ENCODE measurements at places on chromosomes 4 and X. TPM values are rescaled to one million over a fixed set of nuclear protein-coding genes. Genes with fewer than 3 reads are reported as not detected.
A peak's percentile ranks its signal among the peaks of the same experiment; 100 is the strongest.

The GIMD1 gene
- not detected for total RNA-seq

The PPP4R3C gene
- total RNA-seq: not detected

The SOWAHB gene
- total RNA-seq: 0.12 TPM

The HEPH gene
- total RNA-seq: 0.40 TPM

The P2RY10 gene
- total RNA-seq: not detected

The DGKK gene
- total RNA-seq: not detected

DNA sequence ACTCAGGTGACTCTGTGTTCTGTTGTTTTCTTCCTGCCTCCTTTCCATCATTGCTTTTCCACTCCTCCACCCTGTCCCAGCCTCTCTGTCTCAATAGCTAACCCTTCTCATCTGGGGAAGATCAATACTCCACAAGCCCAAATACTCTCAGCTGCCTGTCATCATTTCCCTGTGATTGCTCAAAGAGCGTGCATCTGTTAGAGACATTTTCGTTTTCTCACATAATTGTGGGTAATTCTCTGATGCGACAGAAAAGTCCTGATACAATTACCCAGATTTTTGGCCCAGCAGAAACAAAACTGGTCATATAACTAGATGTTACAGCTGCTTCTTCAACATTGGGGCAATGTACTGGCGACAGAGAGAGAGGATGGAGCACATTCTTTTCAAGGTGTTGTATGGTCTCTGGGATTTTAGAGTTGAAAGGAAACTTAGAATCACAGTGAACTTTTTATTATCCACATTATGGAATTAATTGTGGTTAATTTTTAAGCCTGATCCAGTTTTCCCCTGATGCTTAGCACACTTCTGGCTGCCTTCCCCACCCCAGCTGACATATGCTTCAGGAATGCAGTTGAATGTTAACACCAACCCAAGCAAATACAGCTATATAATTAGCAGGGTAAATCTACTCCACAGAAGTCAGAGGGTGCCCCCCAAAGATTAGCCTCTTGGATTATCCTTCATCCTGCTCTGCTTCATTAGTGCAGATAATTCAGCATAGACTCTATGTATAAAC is 171.4 kb upstream of the ANXA3 start:
- DNase-seq: peak; percentile 33

DNA sequence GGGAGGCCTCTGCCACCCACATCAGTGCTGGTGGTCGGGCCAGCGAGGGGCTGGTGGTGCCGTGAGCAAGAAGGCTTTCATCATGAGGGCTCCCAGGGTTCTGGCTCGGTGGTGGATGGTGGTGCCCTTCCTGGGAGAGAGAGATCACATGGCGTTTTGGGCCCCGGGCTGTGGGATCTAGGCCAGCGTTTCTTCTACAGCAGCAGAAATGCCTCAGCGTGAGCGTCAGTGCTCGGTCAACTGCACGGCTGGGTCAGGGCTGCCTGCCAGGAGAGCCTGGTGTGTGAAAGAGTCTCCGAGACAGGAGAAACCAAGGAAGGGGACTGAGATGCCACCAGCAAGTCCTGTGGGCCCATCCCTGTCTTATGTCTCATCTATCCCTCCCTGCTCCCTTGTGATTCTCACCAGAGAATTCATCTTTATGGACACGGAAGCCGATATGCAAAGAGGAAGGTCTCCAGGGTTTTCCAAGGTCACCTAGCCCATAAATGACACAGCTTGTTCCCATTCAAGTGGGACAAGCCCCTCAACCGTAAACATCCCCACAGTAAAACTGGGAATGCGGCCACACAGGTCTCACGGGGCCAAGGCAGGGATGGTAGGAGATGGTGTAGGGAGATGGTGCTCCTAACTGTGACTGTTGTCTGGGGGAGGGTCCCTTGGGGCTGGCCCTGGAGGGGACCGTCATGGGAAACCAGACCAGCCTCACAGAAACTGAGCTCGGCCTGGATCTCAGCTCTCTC is 99.2 kb downstream of the SORCS2 start:
- peak; percentile 54 for DNase-seq

DNA sequence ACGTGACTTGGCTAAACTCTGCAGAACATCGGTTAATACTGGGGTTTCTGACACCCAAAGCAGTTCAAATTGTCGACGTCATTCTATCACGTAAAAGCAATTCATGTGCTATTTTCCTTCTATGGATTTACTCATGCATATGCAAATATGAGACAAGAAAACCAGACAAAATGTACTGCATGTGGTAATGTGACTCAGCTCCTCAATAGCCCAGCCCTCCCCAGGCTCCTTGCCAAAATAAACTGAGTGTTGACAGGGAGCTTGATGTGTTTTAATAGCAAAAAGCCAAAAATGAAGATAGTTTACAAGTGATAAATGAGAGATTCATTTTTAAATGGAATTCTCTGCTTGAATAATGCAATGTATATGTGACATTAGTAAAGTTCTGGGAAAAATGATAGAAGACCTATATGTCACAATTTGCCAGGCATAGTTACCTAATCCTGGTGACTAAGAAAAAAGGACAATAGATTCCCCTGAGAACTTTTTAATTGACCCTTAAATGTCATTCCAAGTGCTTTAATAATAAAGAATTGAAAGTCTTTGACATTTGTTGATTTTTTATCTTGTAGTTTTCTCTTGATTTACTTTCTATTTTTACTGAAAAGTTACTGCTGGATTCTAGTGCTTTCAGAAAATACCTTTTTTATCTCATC is 1700.6 kb upstream of the TENM3 start:
- peak; percentile 95 for DNase-seq

DNA sequence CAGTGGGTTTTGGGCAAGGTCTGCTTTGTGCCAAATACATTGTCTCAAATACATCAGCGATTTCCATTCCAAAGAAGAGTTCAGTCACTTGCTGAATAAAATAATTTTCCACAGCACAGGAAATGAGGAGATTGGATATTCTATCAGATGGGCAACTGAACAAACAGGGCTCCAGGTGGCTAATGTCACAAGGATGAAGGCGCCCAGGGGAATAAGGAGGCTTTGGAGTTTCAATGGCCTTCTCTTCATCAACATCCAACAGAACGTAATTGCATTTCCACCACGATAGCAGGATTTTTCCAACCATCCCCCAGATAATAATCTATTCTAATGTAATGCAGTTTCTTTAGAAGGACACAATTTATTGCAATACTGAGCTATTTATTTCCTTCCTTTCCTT is 104.7 kb upstream of the KLHL13 start:
- DNase-seq: no peak

DNA sequence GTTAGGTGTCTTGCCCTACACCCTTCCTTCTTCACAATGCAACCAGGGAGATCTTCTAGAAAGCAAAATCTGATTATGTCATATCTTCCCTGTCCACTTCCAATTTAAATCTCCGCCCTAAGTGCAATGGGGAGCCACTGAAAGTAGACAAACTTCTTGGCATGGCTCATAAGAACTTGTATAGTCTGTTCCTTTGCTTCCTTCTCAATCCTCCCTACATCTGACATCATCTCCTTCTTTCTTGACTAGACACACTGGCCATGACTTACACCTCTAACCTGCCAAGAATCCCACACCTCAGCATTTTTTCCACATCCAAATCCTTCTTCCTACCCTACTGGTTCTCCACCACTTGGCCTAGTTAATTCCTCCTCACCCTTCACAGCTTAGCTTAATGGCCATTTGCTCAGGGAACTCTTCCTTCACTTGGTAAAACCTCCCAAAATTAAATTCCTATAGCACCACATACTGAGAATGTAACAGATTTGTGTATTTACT is 55.1 kb downstream of the NCAPG start:
- no peak for DNase-seq

DNA sequence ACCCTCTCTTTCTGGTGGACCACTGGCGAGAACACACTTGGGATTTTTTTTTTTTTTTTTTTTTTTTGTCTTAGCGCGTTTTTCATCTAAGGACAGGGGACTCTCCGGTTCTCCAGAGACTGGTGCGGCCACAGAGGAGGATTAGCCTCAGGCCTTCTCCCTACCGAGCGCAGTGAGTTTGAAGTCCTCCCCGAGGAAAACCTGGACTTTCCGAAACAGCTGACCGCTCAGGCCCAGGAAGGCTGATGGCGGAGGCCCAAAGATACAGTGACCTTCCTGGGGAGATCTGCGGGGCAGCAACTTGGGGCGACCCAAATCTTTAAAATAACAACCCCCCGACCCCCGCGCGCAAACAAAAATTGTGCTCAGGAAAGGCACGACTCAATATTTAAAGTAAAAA is 9.2 kb downstream of the NKX3-2 start:
- no peak for DNase-seq

DNA sequence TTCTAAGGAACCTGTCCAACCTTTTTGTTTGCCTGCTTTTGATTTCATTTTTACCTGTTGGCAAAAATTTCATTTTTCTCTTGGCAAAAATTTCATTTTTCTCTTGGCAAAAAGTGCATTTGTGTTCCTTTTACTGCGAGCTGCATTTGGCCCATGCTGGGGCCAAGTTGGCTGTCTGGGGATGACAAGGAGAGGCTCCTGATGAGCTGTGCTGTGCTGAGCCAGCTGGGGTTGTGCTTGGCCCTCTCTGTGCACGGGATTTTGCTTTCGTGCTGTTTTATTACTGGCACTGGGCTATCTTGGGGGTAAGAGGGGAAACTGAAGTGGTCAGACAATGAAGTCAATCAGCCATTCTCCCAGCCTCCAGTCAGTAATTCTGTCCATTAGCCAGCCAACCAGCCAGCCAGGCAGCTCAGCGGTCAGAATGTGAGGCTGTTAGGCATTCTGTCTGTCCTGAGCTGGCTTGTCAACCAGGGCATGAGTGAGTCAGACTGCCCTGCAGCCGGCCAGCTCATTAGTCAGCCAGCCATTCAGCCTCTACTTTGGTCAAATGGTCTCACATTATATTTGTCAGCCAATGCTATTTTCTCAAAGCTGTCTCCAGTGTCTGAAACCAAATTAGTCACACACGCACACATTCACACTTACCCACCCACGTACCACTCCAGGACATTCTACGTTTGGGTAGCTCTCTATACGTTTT is 56.9 kb upstream of the PRPS1 start:
- peak; percentile 83 for DNase-seq

DNA sequence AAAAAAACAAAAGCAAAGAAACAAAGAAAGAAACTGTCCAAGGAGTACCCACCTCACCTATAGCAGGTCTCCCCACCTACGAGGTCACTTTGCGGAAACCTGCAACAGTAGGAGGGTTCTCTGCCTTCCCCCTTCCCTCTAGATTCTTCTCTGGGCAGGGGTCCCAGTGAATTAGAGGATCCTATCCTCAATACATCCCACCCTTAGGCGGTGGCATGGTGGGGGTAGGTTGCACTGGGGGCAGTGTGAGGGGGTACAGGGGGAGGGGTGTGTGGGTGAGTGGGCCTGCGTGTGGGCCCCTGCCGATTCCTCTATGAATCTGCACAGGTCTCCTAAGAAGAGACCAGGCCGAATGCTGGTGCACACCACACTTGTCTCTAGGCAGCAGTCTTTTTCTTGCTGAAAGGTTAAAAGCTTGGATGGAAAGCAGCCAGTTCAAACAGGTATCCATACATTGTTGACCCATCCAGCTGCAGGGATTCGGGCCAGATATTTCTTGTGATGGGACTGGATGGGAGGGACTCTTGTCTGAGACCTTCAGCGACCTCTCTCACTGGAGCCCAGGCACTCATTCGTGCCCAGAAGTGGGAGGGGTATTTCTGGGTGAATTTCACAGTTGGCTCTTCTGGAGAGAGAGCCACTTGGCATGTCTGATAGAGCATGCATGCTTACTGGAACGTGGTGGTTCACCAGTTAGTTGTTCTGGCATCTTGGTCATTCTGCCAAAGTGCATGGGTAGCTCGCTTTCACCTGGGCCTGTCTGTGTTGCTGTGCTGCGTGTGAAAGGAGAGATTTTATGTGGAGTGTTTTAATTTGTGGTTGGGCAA is 65.6 kb downstream of the NBDY start:
- DNase-seq: no peak

DNA sequence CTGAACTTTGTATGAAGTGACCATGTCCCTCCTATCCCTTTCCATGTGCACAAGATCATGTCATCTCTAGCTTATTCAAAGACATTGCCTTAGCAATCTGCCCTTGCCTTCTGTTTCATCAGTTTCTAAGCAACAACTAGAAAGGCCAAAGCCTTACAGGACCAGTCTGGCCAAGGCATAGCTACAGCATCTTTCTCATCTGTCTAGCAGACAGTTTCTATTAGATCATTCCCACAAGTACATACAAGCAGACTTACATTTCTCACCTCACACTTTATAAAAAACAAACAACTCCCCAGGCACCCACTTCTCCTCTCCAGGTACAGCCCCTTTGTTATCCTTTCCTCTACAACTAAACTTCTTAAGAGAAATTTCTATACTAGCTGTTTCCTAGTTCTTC is 188.7 kb upstream of the AADAT start:
- no peak for DNase-seq

DNA sequence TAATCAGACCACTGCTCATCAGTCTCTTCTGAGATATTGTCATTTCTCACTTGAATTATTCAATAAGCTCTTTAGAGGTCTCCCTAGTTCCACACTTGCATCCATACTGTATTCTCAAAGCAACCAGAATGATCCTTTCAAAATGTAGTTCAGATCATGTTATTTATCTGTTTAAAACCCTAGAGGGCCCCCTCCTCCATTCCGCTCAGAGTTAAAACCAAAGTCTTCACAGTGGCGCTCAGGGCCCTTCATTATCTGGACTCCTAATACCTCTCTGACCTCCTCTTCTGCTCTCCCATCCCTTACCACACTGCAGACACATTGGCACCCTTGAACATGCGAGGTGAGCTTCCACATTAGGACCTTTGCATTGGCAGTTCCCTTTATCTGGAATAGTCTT is 32.7 kb upstream of the HPGDS start:
- no peak for DNase-seq

GRCh38 chr4:71855944-71856343 is 72.1 kb upstream of the GC start:
- no peak for DNase-seq

DNA sequence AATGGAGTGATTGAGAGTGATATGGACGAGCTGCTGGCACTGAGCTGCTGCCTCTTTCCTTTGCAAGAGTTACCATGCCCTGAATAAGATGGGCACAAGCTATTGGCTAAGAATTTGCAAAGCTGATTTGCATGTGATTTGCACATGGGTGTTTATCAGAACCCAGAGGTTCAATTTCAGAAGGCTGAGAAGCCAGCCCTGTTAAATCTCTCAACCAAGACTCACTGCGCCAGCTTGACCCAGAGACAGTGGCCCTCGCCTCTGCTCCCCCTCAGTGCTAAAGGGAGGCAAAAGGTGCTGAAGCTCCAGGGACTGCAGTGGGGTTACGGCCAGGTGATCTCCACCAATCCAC is 701 bp downstream of the ARHGAP4 start:
- DNase-seq: no peak

DNA sequence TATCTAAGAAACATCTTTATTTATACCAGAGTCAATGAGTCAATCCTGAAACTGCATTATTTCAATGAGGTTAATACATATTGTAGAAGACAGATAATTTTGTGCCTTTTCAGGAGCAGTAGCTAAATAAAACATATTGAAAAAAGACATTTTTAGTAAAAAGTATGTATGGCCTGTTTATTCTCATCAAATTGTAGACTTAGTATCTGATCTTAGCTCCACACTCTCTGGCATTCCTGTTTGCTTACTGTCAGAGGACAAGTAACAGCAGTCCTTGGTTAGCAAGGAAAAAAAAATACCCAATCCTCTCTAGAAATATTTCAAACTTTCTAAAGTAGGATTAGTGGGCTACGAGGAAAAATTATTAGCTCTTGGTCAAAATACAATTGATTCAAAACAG is 50.5 kb upstream of the GUCY1A1 start:
- DNase-seq: no peak
